ENCODE measurements at places on chromosomes 5 and 9.

GRCh38 chr5:180433032-180433422 lies 61.2 kb upstream of the CNOT6 start:
- DNase-seq: no peak

- DNase-seq: no peak
Measured at GRCh38 chr9:112046181-112046580, 128.9 kb downstream of the SUSD1 start.

DNA sequence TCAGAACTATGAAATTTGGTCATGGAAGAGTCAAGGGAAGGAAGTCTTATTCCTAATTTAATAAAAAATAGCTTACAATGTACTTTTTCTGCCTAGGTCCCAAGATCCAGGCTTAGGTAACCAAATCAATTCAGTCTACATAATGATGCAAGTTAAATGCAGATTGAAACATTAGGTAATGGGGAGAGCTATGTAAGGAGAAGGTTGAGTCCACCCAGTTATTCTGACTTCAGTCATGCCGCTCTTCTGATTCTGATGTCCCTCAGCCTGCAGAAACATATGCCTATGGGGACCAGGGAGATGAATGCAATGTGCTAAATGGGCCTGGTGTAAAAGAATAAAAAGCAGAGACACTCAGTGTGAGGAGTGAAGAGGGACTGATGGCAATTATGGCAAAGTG lies 63.9 kb downstream of the MAMDC2 start:
- DNase-seq: no peak

DNA sequence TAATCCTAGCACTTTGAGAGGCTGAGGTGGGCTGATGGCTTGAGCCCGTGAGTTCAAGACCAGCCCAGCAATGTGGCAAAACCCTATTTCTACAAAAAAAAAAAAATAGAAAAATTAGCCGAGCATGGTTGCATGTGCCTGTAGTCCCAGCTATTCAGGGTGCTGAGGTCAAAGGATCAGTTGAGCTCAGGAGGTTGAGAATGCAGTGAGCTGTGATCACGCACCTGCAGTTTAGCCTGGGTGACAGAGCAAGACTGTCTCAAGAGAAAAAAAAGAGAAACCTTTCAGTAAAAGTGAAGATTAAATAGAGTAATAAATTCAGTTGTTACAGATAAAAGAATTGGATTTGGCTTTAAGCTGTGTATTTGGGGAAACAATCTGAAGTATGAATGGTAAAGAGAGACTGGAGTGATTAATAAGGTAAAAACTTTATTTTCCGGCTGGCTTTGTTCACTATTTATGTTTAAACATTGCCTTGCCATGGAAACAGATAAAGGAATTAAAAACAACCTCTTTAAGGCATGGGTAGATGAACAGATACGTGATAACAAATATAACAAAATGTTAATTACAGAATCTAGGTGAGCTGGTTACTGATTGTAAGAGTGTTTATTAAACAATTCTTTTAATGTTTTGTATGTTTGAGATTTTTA lies 56.0 kb upstream of the PCAT7 start:
- DNase-seq: no peak

DNA sequence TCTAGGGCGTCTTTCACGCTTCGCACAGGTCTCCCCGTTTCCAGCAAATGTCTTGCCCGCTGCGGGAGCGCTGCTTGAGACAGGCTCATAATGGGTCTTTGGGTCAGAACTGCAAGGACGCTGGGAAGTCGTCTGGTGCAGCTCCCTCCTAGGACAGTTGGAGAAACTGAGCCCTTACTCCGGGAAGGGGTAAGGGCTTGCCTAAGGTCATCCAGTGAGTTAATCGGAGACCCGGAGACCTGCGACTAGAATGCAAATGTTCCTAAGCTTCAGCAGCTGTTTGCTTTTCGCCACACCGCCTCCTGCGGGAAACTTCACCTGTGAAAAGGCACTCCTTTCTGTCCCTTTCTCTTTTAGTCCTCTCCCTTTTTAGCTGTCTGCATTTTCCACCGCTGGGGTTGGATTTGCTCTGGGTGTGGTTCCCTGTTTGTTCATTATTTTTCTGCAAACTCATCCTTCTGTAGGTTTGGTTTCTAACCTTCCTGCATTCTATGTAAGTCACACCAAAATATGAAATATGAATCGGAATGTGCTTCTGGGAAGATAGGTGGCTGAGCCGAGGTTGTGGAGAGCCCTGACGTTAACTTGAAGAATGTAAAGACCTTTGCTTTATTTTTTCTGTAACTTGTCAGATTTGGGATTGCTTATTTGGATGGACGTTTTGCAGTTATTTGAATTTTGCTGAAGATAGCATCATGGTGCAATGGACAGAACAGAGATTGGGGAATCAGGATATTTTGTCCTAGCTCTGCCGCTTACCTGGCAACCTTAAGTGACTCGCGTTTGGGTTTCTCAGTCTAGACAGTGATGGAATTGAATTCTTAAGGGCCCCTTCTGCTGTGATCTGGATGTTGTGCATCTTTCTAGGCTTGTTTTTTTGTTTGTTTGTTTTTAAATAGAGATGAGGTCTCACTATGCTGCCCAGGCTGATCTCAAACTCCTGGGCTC lies 909 bp downstream of the SLC36A1 start:
- peak; percentile 1 for DNase-seq

- DNase-seq: no peak
Measured at GRCh38 chr5:14818931-14819790, 52.4 kb downstream of the ANKH start.

DNA sequence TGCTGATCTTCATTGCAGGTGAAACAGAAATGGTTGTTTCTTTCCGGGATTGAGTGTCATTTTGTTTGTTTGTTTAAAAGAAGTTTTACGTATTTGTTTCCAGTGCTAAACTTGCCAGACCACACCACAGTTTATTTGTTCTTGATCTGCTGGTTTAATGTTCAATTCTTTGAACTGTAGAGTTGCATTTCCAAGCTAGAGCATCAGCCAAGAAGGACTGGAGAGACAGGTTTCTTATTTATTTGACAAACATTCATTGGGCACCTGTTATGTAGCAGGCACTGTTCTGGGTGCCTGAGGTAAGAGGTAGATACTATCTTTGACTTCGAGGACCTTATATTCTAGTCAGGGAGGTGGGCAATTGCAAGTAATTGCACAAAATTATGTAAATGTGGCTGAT lies 45.0 kb downstream of the MCCC2 start:
- DNase-seq: no peak

DNA sequence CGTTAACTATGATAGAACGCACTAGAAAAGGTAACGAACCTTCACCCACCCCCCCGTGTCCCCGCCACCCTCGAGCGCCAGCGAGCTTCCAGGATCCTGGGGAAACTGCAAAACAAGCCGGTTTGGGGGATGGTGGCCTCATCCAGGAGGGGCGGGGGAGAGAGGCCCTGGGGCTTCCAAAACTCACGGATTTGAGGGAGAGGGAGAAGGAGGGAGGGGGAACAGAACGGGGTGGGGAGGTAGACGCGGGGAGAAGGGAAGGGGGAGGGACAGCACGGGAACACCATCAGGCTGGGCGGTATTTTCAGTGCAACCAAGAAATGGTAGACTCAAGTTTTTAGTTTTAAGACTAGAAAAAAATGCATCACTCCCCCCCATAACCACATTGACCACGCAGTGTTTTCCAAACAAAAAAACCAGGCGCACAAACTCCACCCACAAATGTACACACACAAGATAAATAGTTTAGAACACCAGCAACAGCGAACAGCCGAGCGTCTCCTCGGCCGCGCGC lies 1.4 kb downstream of the NRARP start:
- DNase-seq: no peak

DNA sequence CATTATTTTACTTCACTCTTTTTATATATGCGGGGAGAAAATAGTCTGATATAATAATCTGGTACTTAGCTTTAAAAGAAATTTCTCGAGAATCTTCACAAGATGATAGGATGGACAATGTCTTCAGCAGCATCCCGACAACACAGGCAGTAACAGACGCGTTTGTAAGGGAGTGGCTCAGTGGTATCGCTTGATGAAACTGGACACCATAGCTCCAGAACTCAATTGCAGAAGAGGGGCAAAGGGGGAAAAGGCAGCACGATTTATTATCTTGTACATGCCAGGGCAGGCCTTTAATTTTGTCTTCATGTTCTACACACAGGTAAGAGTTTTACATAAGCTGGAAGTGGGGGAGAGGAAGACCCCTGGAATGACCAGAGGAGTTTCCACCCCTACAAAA lies 15.7 kb downstream of the IL4 start:
- DNase-seq: no peak

GRCh38 chr9:106287731-106288130 lies 575.2 kb upstream of the ZNF462 start:
- no peak for DNase-seq

DNA sequence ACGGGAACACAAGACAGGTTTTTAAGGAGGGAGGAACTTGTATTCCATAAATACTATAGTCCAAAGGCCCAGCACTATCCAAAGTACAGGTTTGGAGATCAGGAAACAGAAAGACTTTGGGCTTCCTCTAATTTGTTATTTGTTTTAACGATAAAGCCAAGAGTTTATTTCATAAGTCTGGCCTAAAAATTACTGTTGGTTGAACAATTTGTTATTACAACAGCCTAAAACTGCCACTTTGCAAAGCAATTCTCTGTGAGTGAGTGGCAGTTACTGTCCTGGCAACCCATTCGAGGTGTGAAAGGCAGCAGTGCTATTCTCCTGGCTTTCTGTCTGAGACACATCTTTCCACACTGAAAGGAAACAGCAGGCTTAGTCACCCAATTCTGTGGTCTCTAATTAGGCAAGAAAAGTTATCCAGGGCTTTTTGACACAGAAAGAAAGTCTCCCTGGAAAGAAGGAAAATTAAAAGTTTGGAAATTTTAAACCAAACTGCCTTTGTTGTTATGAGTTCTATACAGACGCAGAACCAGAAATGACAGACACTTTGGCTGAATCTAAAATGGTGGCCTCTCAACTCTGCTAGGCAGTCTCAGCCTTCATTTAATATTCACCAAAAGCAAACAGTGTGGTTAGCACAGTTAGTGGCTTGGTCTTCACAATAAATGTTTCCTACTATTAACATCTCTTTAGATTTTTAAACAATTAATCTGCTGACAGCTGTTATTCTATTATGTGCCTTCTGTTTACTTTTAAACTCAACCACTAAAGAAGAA lies 33.9 kb downstream of the PSMB7 start:
- DNase-seq: peak; percentile 46

DNA sequence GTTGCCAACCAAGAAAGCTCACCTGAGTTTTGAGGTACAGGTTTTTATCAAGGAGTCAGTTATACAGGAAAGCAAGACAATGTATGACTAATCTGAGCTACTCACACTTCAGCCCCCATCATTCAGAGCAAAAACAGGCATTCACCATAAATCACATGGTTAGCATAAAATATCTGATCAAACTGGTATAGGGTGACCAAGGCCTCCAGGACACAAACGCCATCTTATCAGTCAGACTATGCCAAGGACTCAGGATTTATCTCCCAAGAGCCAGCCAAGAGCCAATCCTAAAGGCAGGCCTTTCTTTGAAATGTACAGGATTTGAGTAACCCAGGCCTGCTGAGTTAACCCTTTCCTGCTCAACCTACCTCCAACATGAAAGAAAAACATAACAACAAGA lies 313.0 kb upstream of the NREP start:
- no peak for DNase-seq

DNA sequence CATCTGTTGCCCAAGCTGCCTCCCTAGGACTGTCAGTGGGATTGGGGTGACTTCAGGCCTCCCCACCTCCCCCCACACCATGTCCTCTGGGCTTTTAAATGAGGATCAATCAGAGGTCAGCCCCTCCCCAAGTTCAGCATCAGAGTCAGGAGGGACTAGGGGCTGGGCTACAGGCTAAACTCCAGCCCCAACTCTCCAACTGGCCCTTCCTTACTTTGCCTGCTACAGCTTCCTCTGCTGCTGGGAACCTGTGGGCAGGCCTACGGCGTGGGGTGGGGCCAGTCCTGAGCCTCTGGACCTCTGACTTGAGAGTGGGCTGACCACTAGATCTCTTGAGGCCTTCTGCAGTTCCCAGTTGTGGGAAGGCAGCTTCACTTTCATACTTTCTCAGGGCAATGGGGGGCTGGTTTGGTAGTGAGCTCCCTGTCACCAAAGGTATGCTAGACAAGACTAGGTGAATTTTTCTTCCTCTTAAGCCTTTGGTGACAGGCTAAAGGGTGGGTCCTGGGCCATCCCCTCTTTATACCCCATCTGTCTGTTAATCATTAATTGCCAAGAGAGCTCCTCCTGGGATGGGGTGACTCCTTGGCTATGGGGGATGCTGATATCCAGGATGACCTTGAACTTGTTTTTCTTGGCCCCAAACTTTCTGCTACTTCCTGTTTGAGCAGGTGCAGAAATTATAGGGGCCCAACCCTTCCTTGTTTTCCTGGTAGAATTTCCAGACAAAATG lies 10.8 kb upstream of the DAB2IP start:
- DNase-seq: no peak

GRCh38 chr9:35714123-35714522 lies 17.9 kb downstream of the TLN1 start:
- no peak for DNase-seq

- DNase-seq: no peak
Measured at GRCh38 chr5:370311-370958, 48.9 kb downstream of the AHRR start.

DNA sequence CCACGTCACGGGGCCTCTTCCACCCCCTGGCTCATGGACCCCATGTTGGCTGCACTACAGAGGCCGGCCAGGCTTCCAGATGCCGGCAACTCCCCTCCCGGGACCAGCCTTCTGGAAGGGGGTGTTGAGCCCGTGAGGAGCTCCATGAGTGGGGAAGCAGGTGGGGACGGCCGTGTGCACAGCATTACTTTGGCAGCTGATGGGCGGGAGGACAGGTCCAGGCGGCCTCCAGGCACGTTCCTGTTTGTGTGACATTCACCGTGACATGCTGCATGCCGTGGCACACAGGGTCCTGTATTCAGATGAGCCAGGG lies 29.1 kb upstream of the ABO start:
- DNase-seq: no peak

- no peak for DNase-seq
Measured at GRCh38 chr9:132760057-132760456, 89.8 kb downstream of the GTF3C4 start.

- no peak for DNase-seq
Measured at GRCh38 chr5:128304088-128304487, 220.5 kb downstream of the SLC12A2 start.

DNA sequence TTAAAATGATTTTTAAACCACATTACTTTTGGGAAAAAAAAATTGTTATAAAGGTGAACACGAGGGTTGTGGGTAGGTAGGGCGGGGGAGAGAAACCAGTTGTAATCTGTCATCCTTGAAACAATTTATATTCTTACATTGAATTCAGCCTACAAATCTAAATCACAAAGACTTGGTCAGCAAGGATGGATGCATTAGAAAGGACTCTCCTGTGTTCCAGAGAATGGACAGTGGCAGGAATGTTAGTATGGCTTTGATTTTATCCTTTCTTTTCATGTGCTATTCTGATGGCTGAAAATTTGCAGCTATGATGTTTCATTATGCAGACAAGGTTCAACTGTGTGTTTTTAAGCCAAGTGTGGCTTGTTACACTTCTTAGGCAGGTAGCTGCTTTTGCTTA lies 234.7 kb downstream of the SLF1 start:
- no peak for DNase-seq

GRCh38 chr9:96686638-96687335 lies 31.7 kb upstream of the PRXL2C start:
- peak; percentile 73 for DNase-seq

- peak; percentile 59 for DNase-seq
Measured at GRCh38 chr9:111925017-111925770, 28.6 kb downstream of the UGCG start.
